ENCODE measurements at places on chromosomes 1 and 21.

- no peak for DNase-seq
Observed at GRCh38 chr1:211480941-211481545, 10.9 kb downstream of the RD3 start.

- DNase-seq, result no peak
Observed at GRCh38 chr1:194717334-194717733, 1530.9 kb upstream of the B3GALT2 start.

GRCh38 chr1:199041173-199041914 is 402.5 kb downstream of the PTPRC start:
- DNase-seq, result no peak

DNA sequence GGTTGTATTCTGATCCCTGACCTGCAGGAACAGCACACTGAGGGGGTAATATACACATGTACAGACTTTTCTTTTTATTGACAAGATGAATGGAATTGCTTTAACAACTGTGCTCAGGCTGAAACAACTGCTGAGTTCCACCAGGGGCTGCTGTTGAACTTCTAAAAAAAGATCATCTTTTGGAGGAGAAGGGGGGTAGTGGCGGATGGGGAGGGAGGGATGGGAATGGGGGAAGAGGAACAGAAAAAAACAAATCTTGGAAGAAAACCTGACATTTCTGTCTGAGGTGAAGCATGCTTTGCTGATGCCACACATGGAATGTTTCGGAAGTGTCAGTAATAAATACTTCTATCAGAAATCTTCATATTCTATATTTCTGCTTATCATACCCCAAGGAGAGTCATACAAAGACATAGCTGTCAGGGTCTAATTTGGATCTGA is 75.0 kb downstream of the RWDD3 start:
- no peak for DNase-seq

- no peak for DNase-seq
Observed at GRCh38 chr1:167938080-167938636, 1.3 kb upstream of the MPC2 start.

DNA sequence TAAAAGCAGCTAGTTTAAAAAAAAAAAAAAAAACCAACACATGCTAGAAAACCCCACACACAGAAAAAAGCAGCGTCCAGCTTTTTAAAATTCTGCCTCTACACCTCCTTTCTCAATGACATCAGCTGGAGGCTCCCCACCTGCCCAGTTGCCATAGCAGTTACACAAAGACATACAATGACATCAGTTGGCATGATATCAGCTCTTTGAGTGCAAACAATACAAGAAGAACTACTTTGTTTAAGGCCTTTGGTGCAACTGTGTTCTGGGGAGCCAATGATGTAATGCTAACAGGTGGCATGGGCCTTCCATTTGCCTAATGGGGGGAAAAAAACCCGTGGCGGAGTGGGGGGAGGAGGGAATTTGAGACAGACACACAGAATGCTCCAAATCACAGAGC is 32.9 kb downstream of the DUSP10 start:
- no peak for DNase-seq

DNA sequence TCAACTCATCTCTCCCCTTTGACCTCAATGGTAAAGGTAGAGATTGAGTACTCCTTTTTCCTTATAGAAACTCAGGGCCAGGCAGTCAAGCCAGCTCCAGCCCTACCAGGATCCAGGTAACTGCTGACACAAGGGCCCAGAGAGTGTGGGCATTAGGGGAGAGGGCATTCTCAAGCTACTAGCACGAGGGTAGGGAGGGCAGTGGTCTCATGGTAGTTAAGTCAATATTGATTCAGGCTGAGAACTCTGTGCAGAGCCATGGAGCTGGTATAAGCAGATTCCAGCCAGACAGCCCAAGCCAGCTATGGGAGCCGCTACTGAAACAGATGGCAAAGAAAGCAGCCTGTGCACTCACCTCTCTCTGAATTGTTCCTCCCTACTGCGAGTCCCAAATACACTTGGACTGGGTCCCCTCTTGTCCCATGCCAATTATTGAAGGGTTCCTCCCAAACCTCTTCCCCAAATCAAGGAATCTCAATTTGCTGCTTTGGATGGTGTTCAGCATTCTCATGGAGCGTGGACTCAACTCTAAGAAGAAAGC is 2.8 kb downstream of the PI4KB start:
- no peak for DNase-seq

DNA sequence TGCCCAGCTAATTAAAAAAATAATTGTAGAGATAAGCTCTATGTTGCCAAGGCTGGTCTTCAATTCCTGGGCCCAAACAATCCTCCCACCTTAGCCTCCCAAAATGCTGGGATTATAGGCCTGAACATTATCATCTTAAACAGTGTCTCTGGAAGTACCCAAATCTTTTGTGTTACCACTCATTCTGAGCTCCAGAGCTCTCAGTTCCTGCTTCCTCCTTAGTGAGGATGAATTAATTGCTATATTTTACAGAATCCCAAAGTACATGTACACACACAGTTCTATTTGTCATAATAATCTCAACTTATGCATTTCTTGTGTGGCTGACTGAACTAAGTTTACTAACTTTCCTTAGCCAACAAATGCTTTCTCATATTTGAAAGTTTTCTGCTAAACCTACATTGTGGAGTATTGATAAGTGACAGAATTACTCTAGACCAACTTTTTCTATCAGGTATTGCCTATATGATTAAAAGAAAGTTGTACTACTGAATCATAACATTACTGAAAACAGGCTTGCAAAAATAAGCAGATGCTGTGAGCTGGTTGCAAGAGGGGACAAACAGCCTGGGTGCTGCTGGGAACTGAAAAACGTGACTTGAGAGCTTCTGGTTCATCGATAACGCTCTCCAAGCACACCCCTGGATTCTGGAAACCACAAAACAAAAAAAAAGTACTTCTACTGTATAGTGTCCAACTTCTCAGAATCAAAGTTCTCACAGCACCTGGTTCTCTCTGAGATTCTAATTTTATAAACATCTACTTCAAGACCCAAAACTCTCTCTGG is 15.3 kb downstream of the VAV3 start:
- no peak for DNase-seq

- no peak for DNase-seq
Observed at GRCh38 chr21:38527737-38528136, 29.5 kb upstream of the ERG start.

- no peak for DNase-seq
Observed at GRCh38 chr1:114428083-114428754, 82.8 kb downstream of the TRIM33 start.

- DNase-seq, result no peak
Observed at GRCh38 chr1:8092657-8093056, 66.5 kb upstream of the ERRFI1 start.

- DNase-seq, result no peak
Observed at GRCh38 chr21:39083377-39084008, 99.8 kb downstream of the PSMG1 start.

GRCh38 chr1:111696330-111696729 is 42.9 kb downstream of the INKA2 start:
- no peak for DNase-seq

Data from memory B cell (primary cell).